ENCODE measurements at places on chromosomes 5 and 9. TPM values are rescaled to one million over a fixed set of nuclear protein-coding genes. Genes with fewer than 3 reads are reported as not detected.

GLDC gene
- 3.3 TPM for total RNA-seq

MYOT gene
- total RNA-seq, result not detected

NR6A1 gene
- total RNA-seq, result 19.8 TPM

C5 gene
- total RNA-seq, result 0.85 TPM

INSL4 gene
- total RNA-seq, result not detected

EDIL3 gene
- 7.7 TPM for total RNA-seq

EPB41L4A gene
- total RNA-seq, result 10.5 TPM

CCDC192 gene
- not detected for total RNA-seq

GRCh38 chr9:82791692-82792091 lies 271.2 kb downstream of the RASEF start:
- no peaks in the 10 kb centered on the region for H3K27me3 ChIP-seq
- no peak overlapping the region for H3K27ac ChIP-seq
- H3K4me3 ChIP-seq, result no peak overlapping the region
- no peak for DNase-seq
- H3K36me3 ChIP-seq, result no peaks in the 10 kb centered on the region

DNA sequence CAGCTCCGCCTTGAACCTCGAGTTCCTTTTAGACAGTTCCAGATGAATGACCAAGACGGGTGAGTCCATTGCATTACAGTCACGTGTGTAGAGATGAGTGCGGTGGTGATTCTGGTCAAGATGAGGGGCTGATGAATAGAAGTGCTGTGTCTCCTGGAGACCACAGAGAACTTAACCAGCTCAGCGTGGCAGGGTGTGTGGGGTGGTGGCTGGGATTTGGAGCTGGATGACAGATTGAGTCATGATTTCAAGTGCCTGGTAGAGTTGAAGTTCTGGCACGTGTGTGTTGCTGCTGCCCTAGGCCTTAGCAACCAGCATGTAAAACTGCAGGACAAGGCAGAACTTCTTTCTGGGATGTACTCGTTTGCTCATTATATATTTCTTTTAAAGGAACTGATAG lies 53.3 kb downstream of the PRRC2B start:
- H3K36me3 ChIP-seq, result peaks cover 82% of the 10 kb centered on the region
- H3K27ac ChIP-seq, result no peak overlapping the region
- no peak overlapping the region for H3K4me3 ChIP-seq
- no peaks in the 10 kb centered on the region for H3K27me3 ChIP-seq

- H3K4me1 ChIP-seq, result no peaks in the 10 kb centered on the region
- H3K27me3 ChIP-seq, result peaks cover 21% of the 10 kb centered on the region
- H3K4me3 ChIP-seq, result no peak overlapping the region
- no peaks in the 10 kb centered on the region for H3K36me3 ChIP-seq
- DNase-seq, result no peak
Measured at GRCh38 chr9:132150256-132150655, 11.6 kb upstream of the NTNG2 start.

DNA sequence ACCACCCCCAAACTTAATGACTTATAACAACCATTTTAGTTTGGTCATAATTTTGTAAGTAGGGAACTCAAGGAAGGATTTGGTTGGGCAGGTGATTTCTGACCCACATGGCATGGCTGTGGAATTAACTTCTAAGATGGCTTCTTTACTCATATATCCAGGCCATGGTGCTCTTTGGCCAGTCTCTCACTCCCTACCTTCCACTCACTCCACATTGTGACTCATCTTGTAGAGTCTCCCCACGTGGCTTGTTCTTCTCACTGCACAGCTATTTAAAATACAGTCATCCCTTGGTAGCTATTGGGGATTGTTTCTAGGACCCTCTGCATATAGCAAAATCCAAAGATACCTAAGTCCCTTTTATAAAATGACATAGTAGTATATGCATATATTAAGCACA lies 76.6 kb upstream of the MAST4 start:
- H3K27ac ChIP-seq, result no peak overlapping the region
- no peaks in the 10 kb centered on the region for H3K27me3 ChIP-seq
- no peaks in the 10 kb centered on the region for H3K36me3 ChIP-seq
- peaks cover 5% of the 10 kb centered on the region for H3K4me1 ChIP-seq
- H3K4me3 ChIP-seq, result no peak overlapping the region

- no peak for DNase-seq
- no peaks in the 10 kb centered on the region for H3K27me3 ChIP-seq
- no peak overlapping the region for H3K4me3 ChIP-seq
- H3K36me3 ChIP-seq, result peaks cover 24% of the 10 kb centered on the region
Measured at GRCh38 chr9:92711844-92712243, 41.9 kb upstream of the IPPK start.

GRCh38 chr5:16413166-16413860 lies 52.3 kb downstream of the ZNF622 start:
- DNase-seq, result no peak
- no peaks in the 10 kb centered on the region for H3K27me3 ChIP-seq
- no peak overlapping the region for H3K4me3 ChIP-seq
- H3K36me3 ChIP-seq, result no peaks in the 10 kb centered on the region
- H3K4me1 ChIP-seq, result peaks cover 14% of the 10 kb centered on the region

GRCh38 chr5:158375531-158375930 lies 516.6 kb upstream of the CLINT1 start:
- H3K36me3 ChIP-seq, result no peaks in the 10 kb centered on the region
- no peaks in the 10 kb centered on the region for H3K27me3 ChIP-seq

GRCh38 chr5:170315154-170315553 lies 17.6 kb upstream of the LCP2 start:
- no peaks in the 10 kb centered on the region for H3K27me3 ChIP-seq
- H3K36me3 ChIP-seq, result no peaks in the 10 kb centered on the region
- DNase-seq, result peak; percentile 21
- H3K27ac ChIP-seq, result no peak overlapping the region
- peaks cover 15% of the 10 kb centered on the region for H3K4me1 ChIP-seq

GRCh38 chr5:55668356-55668755 lies 43.8 kb downstream of the SLC38A9 start:
- peak; percentile 74 for DNase-seq
- no peaks in the 10 kb centered on the region for H3K27me3 ChIP-seq
- no peak overlapping the region for H3K4me3 ChIP-seq
- no peaks in the 10 kb centered on the region for H3K4me1 ChIP-seq

DNA sequence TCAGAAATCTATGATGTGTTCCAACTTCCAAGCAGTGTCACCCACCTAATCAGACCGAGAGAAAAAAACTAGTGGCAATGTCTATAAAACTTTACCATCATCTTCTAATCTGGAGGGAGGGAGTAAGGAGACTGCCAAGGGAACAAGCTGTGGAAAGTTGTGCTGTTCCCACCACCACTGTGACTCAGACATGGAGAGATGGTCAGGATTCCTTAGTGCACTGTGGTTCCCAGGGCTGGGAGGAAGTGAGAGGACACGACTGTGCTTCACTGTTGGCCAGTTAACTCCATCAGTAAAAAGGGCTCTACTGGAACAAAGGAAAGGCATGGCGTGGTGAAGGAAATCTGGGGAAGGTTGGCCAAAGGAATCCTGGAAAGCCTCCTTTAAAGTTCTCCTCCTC lies 18.8 kb downstream of the TICAM2 start:
- DNase-seq, result no peak
- peaks cover 5% of the 10 kb centered on the region for H3K4me1 ChIP-seq
- no peak overlapping the region for H3K27ac ChIP-seq

DNA sequence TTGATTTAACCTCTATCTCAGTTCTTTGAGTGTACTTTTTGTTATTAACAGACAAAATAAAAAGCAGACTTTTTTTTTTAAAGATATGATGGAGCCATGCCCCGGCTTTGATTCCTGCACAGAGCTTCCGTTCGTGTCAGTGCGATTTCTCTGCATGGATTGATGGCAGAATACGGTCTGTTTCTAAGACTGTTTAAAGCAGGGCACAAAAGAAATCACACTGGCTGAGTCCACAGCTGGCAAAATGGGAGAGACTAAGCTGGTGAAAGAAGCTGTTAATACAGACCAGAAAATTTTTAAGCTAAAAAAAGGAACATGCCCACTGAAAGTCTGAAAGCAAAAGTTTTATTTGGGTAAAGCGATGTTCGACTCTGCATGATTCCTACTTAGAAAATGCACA lies 501.4 kb upstream of the WWC1 start:
- no peak for DNase-seq
- no peak overlapping the region for H3K27ac ChIP-seq
- no peaks in the 10 kb centered on the region for H3K36me3 ChIP-seq
- no peaks in the 10 kb centered on the region for H3K4me1 ChIP-seq
- H3K4me3 ChIP-seq, result no peak overlapping the region

GRCh38 chr9:128280084-128280622 lies 4.1 kb downstream of the SWI5 start:
- no peak for DNase-seq
- no peaks in the 10 kb centered on the region for H3K4me1 ChIP-seq
- no peak overlapping the region for H3K4me3 ChIP-seq

DNA sequence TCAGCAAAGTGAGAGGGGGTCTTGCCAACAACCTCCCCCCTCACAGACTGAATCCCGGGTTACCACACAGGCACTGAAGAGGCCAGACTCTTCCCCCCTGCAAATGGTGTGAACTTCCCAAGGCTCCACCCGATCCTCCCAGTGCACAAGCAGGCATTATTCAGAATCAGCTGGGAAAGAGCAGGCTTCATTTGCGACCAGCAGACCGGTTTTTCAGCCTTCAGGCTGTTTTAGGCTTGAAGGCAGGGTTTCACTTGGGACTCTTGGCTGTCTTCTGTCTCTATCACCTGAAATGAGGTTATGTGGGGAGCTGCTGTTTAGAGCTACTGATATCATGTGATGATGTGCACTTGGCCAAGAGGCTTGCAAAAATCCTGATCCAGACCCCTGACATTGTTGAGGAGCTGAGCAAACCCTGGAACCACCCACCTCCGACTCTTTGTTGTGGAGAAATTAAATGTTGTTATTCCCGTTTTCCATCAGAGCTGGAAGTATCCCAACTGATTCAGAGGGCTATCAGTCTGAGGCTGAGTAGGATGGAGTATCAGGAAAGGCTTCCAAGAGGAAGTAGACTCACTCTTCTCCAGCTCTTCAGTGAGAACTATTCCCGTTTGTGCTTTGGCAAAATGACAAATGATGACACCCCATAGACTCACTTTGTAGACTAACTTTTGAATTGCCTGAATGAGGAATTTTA lies 63.3 kb upstream of the ZFR start:
- H3K4me1 ChIP-seq, result no peaks in the 10 kb centered on the region
- H3K27ac ChIP-seq, result no peak overlapping the region
- no peak overlapping the region for H3K4me3 ChIP-seq
- no peaks in the 10 kb centered on the region for H3K27me3 ChIP-seq
- H3K36me3 ChIP-seq, result no peaks in the 10 kb centered on the region

- H3K4me3 ChIP-seq, result peak overlapping the region; percentile 84
- H3K36me3 ChIP-seq, result no peaks in the 10 kb centered on the region
- H3K27ac ChIP-seq, result no peak overlapping the region
- peaks cover 15% of the 10 kb centered on the region for H3K4me1 ChIP-seq
Measured at GRCh38 chr9:95515272-95516113, 1.3 kb downstream of the PTCH1 start.

DNA sequence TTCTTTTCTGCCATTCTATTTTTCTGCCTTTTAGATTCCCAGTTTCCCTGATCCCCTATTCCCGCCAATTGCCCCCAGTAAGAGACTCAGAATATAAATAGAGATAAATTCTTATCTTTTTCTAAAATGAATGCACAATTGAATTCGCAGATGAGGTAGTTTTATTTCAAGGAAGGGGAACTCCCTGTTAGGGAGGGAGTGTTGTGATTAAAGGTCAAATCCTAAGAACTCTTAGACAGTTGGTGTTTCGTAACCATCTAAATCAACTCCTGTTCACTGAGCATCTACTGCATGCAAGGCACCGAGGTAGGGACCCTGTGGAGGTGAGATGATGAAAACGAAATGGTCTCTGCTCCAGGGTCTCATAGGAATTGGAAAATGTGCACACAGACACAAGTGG lies 7.7 kb upstream of the MAP3K1 start:
- no peaks in the 10 kb centered on the region for H3K4me1 ChIP-seq
- H3K4me3 ChIP-seq, result no peak overlapping the region
- H3K36me3 ChIP-seq, result no peaks in the 10 kb centered on the region
- H3K27ac ChIP-seq, result no peak overlapping the region
- H3K27me3 ChIP-seq, result no peaks in the 10 kb centered on the region

DNA sequence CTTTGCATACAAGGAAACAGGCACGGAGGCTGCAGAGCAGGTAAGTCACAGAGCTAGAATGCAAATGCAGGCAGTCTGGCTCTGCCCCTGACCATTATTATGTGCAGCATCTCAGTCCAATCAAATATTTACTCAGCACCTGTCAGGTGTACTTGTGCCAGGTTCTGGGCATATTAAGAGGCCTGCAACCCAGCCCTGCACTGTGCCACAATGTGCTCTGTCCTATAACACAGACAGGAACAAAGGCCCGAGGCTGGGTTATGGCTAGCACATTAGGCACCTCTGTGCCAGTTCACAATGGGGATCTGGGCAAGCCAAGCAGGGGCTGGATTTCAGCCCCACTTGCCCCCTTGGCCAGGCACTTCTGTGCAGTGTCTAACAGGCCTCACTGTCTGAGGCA lies 14.0 kb downstream of the ARL15 start:
- DNase-seq, result no peak
- H3K27ac ChIP-seq, result peak overlapping the region; percentile 88
- H3K4me1 ChIP-seq, result peaks cover 38% of the 10 kb centered on the region
- no peak overlapping the region for H3K4me3 ChIP-seq
- no peaks in the 10 kb centered on the region for H3K27me3 ChIP-seq

DNA sequence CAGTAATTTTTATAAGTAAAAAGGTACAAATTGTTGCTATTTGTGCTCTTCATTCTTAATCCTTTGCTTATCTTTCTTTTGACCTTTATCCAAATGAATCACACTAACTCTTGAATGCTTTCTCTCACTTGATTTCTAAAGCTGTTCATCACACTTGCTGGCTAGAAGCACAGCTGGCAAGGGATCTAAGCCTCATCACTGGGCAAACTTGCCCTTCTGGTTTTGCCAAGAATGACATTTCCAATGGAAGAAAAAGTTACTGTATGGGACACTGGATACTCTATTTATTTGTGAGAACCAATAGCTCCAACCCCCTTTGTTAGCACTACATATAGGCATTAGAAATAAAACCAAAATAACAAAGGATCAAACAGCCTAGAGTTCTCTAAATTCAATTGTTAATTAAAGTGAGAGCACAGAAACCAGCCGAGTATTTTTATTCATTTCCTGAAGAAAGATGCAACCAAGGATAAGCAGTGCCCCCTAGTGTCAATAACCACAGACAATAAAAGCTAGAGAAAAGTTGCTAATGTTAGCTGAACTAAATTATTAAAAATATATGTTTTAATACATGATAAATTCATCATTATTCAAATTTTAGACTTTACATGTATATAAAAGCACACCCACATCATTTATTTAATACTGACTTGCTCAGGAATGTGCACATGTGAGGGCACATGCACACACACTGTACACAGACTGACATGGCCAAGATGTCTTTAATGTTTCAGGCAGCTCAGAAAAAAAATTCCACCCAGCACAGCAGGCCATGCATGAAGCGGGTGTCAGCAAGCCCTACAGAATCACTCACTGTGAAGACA lies 59.8 kb upstream of the POU5F2 start:
- DNase-seq, result peak; percentile 69
- H3K27ac ChIP-seq, result no peak overlapping the region
- peaks cover 28% of the 10 kb centered on the region for H3K27me3 ChIP-seq
- H3K4me1 ChIP-seq, result no peaks in the 10 kb centered on the region
- no peaks in the 10 kb centered on the region for H3K36me3 ChIP-seq

DNA sequence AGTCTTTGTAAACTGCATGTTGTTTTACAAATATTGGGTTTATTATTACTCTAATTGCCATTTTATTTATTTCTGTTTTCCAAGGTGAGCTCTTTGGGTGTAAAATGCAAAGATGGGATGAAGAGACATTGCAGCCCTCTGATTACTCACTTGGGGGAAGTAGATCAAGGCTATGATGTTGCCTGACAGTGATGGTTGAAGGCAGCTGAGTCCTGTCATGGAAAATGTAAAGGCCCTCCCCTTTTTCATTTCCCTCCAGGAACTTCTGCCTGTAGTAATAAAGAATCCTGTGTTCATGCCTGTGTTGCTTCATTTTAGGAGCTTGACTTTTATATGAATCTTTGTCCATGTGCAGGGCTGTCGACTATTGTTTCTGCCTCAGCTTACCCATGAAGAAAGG lies 605.4 kb upstream of the CLINT1 start:
- DNase-seq, result peak; percentile 21
- no peaks in the 10 kb centered on the region for H3K36me3 ChIP-seq
- no peaks in the 10 kb centered on the region for H3K4me1 ChIP-seq
- H3K27ac ChIP-seq, result no peak overlapping the region

Data from cardiac muscle cell (in vitro differentiated cells and primary cell).